Jurkat, Clone E6-1 (cell line): ENCODE measurements at places on chromosomes 5 and 9.
A peak's percentile ranks its signal among the peaks of the same experiment; 100 is the strongest.

- DNase-seq = no peak
Observed at GRCh38 chr5:180495292-180495691, 1.1 kb downstream of the CNOT6 start.

DNA sequence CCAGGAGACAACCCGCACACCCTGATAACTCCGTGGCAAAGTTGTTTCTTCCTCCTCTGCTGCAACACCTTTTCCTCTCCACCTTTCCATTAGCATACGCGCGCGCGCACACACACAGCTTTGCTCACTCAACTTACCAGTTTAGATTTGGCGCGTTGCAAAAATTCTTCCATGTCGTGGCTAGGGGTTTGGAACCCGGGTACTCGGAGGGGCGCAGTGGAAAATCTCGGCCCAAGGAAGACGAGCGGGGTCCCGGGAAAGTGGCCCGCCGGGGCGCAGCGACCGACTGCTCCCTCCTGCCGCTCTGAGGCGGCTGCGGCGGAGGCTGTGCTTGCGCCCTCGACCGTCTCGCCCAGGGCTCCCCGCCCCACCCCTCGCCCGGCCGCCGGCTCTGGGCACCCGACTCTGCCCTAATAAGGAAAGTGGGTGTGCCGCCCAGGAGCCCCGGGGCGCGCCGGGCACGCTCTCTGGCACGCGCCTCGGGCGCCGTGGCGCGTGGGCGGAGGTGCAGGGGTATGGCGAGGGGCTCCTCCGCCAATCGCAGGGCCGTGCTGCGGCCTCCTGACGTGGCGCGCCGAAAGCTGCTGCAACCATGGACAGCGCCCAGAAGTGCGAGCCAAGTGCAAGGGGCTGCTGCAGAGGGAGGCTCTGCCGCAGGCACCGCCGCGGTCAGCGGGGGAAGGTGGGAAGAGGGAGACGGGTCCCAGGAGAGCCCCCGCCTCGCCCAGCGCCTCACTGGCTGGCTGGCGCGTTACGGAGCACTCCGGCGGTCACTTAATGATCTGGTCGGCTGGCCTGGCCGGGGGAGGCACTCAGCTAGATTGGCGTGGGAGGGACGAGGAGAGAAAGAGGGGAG is at the start of gene PRUNE2:
TSS of gene PRUNE2 (minus strand) at position 324 of the 856 bp plus-strand sequence. CDS start at position 173, 151 bp downstream.
- peak; percentile 9 for DNase-seq

- no peak for DNase-seq
Observed at GRCh38 chr9:130835441-130836298, 616 bp downstream of the ABL1 start.

GRCh38 chr5:77662635-77663034 is 24.1 kb upstream of the OTP start:
- no peak for DNase-seq

DNA sequence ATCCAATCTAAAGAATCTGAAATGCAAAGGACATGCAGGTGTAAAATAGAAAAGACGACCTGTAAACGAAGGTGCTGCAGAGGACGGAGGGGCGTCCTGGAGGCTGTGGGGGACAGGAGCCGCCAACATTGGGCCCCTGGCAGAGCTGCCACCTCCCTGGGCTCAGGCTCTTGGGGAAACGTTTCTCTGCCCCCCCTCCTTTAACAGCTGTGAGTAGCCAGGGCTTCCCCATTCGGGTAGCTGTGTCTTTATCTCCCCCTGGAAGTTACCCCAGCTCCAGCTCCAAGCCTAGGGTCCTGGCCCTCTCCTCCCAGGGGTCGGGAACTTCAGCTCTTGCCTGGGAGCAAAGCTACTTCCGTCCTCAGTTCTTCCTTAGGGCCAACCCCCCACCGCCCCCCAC is 51.5 kb downstream of the PSD2 start:
- DNase-seq = no peak

GRCh38 chr5:68015381-68016302 is 199.9 kb upstream of the PIK3R1 start:
- no peak for DNase-seq

- peak; percentile 61 for DNase-seq
Observed at GRCh38 chr5:37738057-37738691, 101.7 kb downstream of the GDNF start.

DNA sequence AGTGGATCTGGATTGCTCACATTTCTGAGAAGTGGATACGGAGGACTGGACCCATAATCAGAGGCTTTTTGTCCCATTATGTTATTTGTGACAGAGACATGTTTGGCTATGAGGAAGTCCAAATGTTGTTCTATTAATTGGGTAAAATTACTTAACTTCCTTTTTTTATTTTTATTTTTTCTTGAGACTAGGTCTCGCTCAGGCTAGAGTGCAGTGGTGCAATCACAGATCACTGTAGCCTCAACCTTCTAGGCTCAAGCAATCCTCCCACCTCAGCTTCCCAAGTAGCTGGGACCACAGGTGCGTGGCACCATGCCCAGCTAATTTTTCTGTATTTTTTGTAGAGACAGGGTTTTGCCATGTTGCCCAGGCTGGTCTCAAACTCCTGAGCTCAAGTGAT is 11.9 kb upstream of the PGGT1B start:
- no peak for DNase-seq

- DNase-seq = no peak
Observed at GRCh38 chr9:100303747-100304146, 49.0 kb downstream of the TEX10 start.

- no peak for DNase-seq
Observed at GRCh38 chr9:93480728-93481324, 27.4 kb upstream of the FAM120AOS start.

GRCh38 chr9:79877943-79878602 is 306.3 kb downstream of the TLE4 start:
- DNase-seq = no peak

GRCh38 chr5:179436321-179437122 is 91.3 kb upstream of the ADAMTS2 start:
- no peak for DNase-seq

DNA sequence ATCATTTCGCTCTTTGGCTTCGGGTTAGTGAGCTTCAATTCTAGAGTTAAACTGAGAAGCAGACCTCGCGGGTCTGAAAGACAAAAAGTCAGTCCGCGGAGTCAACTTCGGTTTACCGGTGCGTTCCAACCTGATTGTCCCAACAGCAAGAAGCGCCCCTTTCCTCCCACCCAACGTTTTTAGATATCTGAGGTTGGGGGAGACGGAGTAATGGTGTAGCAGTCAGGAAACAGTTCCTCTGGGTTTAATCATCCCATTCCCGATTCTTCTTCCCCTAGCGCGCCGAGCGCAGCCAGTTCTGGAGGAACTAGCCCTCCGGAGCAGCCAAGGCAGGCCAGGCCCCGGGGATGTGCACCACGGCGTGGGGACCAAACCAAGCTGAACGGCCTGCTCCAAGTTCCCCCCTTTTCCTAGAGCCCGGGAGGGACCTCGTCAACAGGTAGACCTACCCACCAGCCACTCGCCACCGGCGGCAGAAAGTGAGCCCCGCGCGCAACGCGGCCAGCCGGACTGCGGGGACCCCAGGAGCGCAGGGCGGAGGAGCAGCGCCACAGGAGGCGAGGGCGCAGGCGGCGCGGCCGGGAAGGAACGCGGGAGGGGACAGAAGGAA is 622 bp upstream of the ISL1 start:
- no peak for DNase-seq

DNA sequence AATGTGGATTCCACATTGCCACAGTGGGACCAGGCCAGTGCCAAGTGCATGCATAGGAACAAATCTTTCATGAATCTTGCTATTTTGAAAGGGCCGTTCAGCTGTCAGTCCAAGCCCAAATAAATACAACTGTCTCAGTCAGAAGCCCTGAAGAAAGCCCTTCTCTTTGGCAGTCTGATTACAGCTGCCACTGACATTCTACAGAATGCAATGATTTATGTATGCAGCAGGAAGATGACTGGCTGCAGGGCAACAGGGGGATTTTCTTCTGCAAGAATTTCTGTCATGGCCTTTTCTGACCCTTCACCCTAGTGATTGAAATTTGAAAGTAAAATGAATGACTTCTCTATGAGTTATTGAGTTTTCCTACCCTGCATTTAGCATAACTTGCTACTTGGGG is 86.7 kb upstream of the FER start:
- DNase-seq = no peak

- DNase-seq = no peak
Observed at GRCh38 chr5:40831346-40832210, 3.4 kb downstream of the RPL37 start.

DNA sequence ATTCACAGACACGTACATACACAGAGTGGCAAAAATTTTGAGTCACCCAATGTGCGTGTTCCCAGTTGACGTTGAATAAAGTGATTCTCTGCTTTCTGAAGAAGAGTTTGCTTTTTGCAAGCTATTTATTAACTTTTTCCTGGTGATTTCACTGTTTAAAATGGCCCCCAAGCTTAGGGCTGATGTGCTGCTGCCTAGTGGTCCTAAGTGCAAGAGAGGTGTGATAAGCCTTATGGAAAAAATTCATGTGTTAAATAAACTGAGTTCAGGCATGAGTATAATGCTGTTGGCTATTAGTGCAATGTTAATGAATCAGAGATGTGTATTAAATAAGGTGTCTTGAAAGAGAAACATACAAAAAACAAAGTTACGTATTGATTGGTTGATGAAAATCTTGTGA is 16.9 kb downstream of the CSNK1G3 start:
- no peak for DNase-seq

DNA sequence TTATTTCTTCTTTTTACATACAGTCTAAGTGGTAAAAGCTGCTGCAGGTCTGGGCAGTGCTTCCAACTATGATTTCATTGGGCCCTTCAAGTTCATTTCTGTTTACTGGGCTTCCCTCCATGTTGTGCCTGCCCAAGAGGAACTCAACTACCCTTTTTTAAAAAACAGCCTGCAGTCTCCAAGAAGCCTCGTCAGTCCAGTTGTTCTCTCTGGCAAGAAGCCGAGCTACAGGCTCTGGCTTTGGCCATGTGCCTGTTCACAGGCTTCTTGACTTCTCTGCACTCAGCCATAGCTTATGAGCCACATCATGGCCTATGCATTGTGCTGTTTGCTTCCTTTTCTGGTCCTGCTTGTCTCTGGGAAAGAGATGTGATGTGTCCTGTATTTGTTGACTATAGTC is 119.7 kb upstream of the PJA2 start:
- DNase-seq = no peak

- DNase-seq = no peak
Observed at GRCh38 chr5:10467281-10468198, 25.9 kb downstream of the ROPN1L start.

DNA sequence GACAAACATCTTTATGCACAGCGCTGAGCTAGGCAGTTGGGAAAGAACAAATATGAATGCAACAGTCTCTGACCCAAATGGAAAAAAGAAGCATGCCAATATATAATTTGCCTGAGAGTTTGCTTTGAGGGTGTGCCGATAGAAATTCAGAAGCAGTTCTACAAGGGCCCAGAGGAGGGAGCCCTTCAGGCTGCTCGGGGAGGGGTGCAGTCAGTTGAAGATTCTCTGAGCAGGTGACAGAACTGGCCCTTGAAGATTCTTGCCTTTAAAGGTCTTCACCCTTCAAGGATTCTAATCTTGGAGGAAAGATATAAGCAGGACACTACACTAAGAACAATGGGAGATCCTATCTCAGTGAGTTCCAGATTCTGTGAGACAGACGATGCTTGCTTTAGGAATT is 3.7 kb upstream of the PAPPA start:
- peak; percentile 14 for DNase-seq

- DNase-seq = no peak
Observed at GRCh38 chr9:68643901-68644809, 60.9 kb upstream of the PIP5K1B start.

GRCh38 chr5:145220481-145220880 is 614.7 kb downstream of the PRELID2 start:
- DNase-seq = no peak

GRCh38 chr5:77960305-77960704 is 184.2 kb upstream of the TBCA start:
- peak; percentile 48 for DNase-seq

DNA sequence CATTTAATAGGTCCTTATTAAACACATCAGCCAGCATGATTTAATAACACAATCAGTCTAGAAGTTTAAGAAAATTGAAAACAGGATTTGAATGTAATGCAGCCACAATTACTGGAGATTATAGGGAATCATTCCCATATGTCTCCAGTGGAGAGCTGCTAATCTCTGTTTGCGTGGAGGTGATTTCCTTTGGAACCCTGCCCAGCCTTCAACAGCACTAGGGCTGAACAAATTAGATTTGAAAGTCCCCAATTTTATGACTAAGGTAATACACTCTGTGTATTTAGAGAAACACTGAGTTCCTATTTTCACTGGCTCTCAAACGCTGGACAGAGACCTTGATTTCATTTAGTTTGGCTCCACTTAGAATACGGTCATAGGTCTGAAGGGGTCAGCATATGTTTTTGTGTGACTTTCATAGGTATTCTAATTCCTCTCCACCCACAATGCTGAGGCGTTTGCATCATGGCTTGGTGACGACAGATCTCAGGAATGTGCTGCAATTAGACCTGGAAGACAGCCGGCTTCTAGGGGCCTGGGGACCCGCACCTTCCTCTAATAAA is 508.3 kb downstream of the EBF1 start:
- no peak for DNase-seq

- DNase-seq = no peak
Observed at GRCh38 chr9:121353241-121354061, 16.6 kb downstream of the STOM start.

DNA sequence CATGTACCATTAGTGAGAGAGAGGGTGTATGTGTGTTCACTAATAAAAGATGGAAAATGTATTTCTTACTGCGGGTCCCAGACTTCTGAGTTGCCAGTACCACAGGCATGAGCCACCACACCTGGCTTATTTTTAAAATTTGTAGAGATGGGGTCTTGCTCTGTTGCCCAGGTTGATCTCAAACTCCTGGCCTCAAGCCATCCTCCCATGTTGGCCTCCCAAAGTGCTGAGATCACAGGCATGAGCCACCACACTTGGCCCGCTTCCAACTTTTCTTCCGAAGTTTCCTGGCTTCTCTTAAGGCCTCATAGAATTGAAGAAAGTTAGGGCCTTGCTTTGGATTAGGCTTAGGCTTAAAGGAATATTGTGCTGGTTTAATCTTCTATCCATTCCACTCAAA is 40.4 kb upstream of the F2RL2 start:
- DNase-seq = no peak

DNA sequence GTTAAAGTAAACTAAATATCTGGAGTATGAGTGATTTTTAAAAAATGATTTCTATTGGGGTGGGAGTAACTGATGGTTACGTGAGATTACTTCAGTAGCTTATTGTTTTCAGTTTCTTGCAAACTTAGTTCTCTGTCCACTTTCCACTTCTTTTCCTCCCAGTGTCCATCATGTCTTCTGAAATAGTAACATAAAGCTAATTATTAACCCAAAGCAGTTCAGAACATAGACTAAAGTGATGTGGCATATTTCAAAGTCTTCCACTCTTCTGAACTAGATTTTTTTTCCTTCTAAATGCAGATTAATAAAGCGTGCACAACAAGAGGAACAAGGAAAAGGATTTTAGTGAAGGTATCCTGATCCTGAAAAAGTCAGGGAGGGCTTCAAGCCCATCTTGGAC is 114.1 kb downstream of the MAN2A1 start:
- DNase-seq = no peak

GRCh38 chr9:92534204-92534603 is 1.6 kb downstream of the ECM2 start:
- no peak for DNase-seq

- no peak for DNase-seq
Observed at GRCh38 chr5:124572971-124573370, 173.5 kb downstream of the ZNF608 start.

GRCh38 chr9:98039607-98040017 is 16.9 kb upstream of the NANS start:
- no peak for DNase-seq

- DNase-seq = peak; percentile 12
Observed at GRCh38 chr5:66553916-66554575, 42.1 kb upstream of the MAST4 start.
